ENCODE measurements at places on chromosomes 1 and 21.

GRCh38 chr1:93821423-93822144 is 57.4 kb downstream of the DNTTIP2 start:
- no peak for DNase-seq

DNA sequence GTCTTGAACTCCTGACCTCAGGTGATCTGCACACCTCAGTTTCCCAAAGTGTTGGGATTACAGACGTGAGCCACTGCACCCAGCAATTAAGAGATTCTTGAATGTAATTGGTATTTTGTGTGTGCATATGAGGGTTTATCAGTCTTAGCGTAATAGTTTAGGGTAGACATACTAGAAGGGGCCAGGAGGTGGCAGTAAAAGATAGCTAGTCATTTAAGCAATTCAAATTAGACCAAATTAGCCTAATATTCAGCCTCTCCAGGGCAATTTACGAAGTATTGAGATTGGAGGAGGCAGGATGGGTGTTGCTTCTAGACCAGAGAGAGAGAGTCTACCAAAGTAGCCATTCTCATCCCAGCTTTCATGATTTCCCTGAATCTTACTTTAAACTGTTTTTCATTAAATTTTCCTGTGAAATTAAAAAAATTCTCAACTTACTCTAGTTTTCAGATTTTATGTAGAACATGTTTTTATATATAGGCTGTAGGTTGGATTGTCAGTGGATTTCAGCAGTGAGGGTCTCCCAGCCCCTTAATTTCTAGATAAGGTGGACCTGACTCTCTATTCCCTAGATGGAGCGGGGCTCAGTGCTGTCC is 119.7 kb downstream of the HHAT start:
- DNase-seq, result peak; percentile 37

DNA sequence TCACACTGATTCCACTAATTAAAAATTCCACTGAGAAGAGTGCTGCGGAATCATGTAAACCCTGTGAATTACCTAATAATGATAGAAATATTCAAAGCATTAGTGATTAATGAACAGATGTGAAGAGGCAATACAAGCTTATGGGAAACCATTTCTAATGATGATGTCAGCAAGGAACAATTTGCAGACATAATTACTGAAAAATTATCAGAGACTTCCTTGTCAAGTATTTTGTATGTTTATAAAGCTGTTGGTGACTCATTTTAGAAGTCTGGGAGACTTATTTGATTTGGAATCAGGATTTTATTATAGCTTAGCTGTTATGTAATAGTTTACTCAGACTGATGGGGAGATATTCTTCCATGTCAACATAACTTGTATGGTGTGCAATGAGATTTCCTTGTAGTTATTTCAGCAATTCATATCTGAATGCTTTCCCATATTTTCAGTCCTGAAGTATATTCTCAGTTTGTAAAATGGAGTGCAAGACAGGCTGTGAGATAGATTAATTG is 135.5 kb downstream of the TGFB2 start:
- DNase-seq, result peak; percentile 82

DNA sequence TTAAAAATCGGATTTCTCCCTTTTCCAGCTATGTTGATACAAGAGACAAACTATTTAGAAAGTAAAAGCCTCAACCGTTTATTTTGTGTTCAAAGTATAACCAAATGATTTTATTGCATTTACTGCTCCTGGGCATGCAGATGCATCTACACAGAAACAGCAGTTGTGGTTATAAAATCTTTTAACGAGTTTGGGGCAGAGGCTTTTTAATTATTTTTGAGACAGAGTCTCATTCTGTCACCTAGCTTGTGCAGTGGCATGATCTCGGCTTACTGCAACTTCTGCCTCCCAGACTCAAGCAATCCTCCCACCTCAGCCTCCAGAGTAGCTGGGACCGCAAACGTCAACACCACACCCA is 33.6 kb downstream of the ZNF496 start:
- DNase-seq, result no peak

DNA sequence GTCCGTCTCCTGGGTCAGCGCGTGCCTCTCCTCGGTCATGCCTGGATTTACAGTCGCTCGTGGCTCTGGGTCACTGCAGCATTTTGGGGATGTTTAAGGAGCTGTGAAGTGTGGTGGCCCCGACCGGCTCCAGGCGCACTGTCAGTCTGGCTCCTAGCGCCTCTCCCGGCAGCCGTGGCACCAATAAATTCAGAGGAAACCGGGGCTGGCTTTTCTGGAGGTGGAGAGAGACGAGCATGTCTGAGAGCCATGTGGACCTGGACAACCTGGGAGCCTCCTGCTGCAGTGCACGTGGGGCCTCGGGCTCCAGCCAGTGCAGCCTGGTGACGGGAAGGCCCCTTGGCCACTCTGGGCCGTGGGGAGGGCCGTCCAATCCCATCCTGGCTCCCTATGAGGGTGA is 17.1 kb downstream of the PLCH2 start:
- no peak for DNase-seq

- no peak for DNase-seq
Measured at GRCh38 chr1:236862219-236862591, 67.1 kb downstream of the MTR start.

- DNase-seq, result no peak
Measured at GRCh38 chr1:1259951-1260600, 13.6 kb upstream of the C1QTNF12 start.

GRCh38 chr1:18941221-18942141 is 15.0 kb downstream of the IFFO2 start:
- no peak for DNase-seq

GRCh38 chr1:161314201-161314981 is at the start of gene SDHC:
SDHC (plus strand) TSS chr1:161314381; CDS start chr1:161314406, 25 bp downstream.
- DNase-seq, result peak; percentile 65

DNA sequence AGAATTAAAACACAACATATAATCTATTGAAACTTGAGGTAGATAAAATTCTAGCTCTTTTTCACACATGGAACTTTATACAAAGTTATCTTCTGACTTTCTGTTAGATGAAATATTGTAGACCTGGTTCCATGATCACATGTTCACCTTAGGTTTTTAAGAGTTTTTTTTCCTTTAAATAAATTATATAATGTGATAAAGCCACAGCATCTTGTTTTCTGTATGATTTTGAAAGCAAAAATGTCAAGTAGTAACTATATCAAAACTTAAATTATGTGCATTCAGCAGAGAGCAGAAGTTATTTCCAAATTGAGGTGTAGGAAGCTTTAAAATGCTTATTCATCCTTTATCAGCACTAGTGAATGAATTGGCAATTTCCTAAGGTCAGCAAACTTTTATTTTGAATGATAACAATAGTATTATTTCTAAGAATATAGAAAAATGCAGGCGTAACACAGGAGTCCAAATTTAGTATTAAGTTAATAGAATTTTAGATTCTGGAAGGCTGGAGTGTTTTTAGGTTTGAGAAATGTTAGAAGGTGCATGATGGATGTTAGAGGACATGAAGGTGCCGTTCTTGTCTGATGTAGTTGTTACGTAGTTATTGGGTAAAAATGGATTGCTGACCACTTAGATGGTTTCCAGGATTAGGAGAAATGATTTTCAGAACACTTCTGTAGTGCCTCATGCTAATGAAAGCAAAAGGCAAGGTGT is 17.5 kb downstream of the BACH1 start:
- no peak for DNase-seq

- no peak for DNase-seq
Measured at GRCh38 chr1:229434005-229434640, at the start of gene ACTA1. ACTA1 (minus strand) TSS chr1:229434094; CDS start chr1:229433115, 979 bp downstream.

DNA sequence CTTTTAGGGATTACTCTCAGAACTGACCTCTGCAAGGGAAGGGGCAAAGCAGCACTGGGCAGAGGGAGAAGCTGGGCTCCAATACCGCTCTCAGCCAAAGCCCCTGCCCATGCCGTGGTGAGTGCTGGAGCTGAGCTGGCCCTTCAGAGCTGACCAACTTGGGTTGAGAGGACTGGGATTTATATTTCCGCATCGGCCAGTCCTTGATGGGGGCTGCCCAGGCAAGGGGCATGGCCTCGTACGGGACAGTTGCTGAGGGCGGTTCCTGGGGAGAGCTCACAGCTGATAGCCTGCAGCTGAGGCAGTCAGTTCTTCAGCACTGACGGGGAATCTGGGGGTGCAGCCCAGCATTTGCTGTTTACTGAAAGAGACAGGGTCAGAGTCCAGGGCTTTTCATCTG is 8.0 kb downstream of the HUNK start:
- DNase-seq, result no peak

GRCh38 chr1:6466751-6467150 is 778 bp upstream of the TNFRSF25 start:
- DNase-seq, result no peak

GRCh38 chr1:153608089-153608682 is 4.8 kb downstream of the S100A16 start:
- DNase-seq, result no peak

GRCh38 chr1:21385022-21385421 is 54.9 kb upstream of the NBPF3 start:
- DNase-seq, result no peak

DNA sequence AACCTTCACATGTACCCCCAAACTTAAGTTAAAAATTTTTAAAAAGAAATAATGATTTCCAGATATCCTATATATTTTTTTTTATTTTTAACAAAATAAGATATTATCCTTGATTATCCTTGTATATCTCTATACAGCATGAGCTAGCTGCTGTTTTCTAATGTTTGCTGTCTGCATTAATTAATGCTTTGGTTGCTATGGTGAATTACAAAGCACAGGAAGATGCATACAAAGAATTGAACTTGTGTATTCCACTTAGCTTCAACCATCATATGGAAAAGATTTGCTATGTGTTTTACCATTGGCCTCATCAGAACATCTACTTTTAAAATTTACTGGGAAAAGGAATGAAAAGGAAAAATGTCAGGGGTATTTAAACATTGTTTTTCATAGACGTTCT is 35.4 kb downstream of the VPS45 start:
- no peak for DNase-seq

DNA sequence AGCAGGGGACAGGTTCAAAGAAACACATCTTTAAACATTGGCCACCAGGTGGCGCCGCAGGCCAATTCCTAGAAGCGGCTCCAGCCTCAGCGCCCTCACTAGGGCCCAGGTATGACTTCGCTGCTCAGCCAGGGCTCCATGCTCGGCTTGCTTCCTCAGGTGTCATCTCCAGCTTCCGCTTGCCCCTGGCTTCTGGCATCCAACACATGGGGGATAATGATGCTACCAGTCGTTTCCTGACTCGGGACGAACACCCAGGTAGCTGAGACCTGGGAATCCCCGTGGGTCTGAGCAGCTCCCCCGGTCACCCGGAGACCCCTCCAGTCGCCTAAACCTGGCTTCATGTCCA is 8.5 kb upstream of the MEX3A start:
- no peak for DNase-seq

- DNase-seq, result no peak
Measured at GRCh38 chr1:26626994-26627393, 68.8 kb upstream of the ARID1A start.

GRCh38 chr1:40855513-40855912 is 6.7 kb downstream of the CITED4 start:
- no peak for DNase-seq

DNA sequence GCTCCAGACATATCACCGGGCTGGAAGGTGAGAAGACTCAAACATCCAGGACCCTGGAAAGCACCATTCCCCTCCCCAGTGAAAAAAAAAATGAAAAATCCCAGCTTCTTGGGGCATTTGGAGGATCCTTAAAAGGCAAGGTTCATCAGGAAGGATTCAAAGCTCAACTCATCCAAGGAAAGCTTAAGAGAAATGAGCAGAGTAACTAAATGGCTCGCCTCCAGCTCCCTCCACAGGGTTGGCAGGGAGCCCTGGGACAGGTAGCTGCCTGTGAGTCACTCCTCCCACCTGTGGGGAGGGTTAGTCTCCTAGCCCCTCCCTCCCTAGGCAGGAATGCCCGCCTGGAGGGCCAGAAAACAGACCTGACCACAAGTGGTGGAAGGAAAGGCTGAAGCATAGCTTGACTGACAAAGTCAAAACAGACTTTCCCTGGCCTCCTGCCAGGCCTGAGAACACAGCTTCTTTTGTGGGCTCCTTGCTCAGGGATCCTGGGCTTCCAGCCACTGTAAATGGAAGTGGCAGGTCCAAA is 712 bp upstream of the LAMB3 start:
- DNase-seq, result no peak

GRCh38 chr1:210217482-210217881 is 15.1 kb upstream of the SERTAD4 start:
- DNase-seq, result no peak

- no peak for DNase-seq
Measured at GRCh38 chr1:212007178-212007577, 28.2 kb downstream of the INTS7 start.

- no peak for DNase-seq
Measured at GRCh38 chr1:3942416-3943122, 42.5 kb upstream of the C1orf174 start.

DNA sequence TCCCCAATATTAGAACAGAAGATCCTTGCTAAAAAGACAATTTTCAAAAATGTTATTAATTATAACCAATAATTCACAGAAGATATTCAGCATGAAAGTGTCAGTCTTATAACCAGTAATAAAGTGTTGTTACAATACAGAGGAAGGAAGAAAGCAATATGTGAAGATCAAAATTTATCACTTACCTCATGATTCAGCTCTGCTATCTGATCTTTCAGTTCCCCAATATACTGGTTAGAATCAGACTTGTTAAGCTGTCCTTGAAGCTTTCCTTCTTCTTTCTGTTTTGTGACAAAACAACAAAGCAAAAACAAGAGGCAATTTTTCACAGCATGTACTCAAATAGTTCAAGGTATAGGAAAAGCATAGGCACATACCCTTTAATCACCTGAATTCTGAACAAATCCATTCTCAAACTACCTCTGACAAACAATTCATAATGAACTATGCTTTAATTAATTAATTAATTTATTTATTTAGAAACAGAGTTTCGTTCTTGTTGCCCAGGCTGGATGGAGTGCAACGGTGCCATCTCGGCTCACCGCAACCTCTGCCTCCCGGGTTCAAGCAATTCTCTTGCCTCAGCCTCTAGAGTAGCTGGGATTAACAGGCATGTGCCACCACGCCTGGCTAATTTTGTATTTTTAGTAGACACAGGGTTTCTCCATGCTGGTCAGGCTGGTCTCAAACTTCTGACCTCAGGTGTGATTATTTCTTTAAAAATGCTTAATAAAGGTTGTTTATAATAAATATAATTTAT is 76.9 kb upstream of the GFI1 start:
- DNase-seq, result no peak

DNA sequence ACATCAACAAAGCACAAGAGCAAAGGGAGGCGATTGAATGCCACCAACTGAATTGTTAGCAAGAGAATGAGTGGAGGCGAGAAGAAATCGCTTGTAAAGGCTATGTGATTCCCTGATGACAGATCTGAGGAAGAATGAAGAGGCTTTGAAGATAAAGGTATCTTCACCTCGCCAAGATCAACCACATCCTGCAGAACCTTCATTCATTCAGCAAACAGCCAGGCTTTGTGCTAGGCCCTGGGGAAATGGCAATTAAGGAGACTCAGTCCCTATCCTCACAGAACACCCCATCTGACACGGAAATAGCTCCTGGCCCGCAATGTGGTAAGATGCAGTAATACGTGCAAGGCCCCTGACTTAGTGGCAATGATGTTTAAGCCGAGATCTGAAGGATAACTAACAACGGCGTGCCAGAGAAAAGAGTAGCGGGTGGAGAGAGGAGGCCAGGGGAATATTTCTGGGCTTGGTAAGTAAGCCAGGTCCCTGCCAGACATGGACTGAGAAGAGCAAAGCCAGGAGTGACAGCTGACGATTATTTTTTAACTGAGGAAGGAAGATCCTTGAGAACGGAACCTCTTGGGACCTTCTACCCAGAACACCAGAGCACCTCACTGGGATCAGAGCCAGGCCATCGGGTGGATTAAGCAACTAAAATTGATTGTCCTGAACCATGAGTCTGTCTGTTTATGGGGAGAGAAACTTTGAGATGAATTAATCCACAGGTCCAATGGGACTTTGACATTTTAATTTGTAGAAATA is 4.6 kb upstream of the VSIG8 start:
- DNase-seq, result no peak

GRCh38 chr21:36932161-36932816 is 34.2 kb downstream of the HLCS start:
- no peak for DNase-seq
